ENCODE measurements at places on chromosomes 11 and 22.

DNA sequence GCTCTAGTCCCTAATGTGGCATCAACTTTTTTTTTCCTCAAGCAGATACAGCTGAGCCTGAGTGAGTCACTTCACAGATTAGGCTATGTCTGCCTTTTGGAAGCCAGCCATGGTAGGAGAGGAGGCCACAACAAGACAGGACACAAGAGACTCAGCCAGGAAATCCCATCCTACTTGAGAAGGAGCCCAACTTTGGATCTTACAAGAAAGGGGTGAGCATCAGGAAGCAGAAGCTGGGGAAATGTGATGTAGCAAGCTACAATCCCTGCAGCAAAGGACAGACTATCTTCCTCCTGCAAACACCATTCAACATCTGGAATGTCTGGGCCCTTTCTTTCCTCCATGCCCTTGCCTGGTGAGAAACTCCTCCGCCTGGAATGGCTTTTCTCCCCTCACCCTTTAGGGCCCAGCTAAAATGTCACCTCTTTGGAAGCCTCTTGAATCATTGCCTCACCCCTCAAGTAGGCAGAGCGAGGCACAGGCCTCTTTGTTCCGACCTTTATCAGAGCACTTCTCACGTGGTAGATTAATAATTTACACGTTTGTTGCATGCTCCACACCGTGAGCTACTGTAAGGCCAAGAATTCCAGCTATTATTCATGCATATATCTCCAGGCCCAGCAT is 156.4 kb upstream of the PITPNB start:
- DNase-seq, result no peak

GRCh38 chr11:81092522-81092921 is 1641.1 kb downstream of the FAM181B start:
- DNase-seq, result no peak

DNA sequence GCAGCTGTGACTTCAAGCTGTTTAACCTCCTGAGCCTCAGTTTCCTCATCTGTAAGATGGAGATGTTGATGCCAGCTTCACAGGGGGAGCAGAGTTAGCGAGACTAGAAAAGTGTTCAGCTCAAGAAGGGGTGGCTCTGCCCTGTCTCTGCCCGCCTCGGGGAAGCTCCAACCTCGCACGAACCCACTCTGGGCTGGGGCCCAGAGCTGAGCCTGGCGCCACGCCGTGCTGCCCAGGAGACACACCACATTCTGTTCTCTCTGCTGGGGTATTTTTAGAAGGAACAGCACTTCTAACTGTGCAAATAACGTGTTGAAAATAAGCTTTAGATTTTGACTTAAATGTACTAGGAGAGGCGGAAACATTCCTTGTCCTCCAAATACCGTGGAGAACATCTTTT is 74.1 kb downstream of the PHF21B start:
- DNase-seq, result no peak

DNA sequence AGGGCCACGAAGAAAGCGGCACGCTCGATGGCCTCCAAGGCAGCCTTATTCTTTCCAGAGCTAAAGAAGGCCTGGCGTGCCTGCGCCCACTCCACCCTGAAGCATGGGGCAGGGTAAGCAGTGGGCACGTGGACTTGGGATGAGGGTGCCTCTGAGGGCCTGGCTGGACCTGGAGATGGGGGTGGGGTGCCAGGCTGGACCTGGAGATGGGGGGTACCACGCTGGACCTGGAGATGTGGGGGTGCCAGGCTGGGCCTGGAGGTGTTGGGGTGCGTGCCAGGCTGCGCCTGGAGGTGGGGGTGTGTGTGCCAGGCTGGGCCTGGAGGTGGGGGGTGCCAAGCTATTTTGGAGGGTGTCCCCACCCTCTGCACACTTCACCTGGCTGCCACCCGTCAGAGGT is 5.3 kb downstream of the CPT1B start:
- no peak for DNase-seq

DNA sequence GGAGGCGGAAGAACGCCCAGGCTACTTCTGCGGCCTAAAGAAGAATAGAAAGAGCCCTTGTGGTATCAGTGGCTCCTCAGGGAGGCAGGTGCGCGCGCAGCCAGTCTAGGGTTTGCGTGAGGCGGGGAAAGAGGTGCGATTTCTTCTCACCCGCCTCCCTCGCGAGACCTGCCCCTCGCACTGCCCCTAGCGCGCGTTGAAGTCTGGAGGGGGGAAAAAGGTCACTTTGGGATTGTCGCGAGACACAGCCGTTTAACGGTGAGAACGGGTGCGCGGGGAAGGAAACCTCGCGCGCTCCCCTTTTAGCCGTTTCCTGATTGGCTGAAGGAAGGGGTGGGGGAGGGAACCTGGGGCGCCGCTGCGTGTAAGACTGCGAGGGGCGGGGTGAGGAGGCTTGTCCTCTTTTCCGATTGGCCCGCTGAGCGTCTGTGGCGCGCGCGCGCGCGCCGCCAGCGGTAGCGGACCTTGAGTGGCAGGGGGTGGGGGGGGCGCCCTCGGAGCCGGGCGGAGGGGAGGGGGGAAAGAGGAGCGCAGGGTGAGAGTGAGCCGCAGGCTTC is at the start of gene ZFP91:
Gene ZFP91 (plus strand): TSS at position 429 of the 557 bp plus-strand sequence. CDS start 219 bp downstream, outside the sequence.
- peak; percentile 99 for DNase-seq

All from T-helper 2 cell (primary cell).